ENCODE measurements at places on chromosomes 5 and 9. TPM values are rescaled to one million over a fixed set of nuclear protein-coding genes. Genes with fewer than 3 reads are reported as not detected.
A peak's percentile ranks its signal among the peaks of the same experiment; 100 is the strongest.

DNA sequence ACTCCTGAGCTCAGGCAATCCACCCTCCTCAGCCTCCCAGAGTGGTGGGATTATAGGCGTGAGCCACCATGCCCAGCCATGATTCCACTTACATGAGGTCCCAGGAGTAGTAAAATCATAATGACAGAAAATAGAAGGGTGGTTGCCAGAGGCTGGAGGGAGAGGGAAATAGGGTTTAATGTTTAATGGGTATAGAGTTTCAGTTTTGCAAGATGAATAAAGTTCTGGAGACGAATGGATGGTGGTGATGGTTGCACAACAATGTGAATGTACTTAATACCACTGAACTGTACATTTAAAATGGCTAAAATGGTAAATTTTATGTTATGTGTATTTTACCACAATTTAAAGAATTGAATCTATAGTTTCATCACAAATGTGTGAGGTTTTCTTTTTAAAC is 146.5 kb upstream of the ABCA1 start:
- no peak for DNase-seq

DNA sequence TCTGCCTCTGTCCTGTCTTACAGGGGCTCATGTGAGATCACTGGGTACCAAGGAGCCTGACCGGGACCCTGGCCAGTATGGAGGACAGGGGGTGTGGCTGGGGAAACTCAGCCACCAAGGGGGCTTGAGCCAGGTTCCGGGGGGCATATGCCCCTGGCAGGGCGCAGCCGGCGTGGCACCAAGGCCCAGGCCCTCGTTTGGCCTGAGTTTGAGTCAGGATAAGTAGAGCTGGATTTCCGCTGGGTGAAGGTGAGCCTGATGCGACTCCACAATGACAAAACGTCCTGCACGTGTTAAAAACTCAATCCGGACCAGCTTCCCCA is 616 bp upstream of the TSPAN17 start:
- DNase-seq: no peak

DNA sequence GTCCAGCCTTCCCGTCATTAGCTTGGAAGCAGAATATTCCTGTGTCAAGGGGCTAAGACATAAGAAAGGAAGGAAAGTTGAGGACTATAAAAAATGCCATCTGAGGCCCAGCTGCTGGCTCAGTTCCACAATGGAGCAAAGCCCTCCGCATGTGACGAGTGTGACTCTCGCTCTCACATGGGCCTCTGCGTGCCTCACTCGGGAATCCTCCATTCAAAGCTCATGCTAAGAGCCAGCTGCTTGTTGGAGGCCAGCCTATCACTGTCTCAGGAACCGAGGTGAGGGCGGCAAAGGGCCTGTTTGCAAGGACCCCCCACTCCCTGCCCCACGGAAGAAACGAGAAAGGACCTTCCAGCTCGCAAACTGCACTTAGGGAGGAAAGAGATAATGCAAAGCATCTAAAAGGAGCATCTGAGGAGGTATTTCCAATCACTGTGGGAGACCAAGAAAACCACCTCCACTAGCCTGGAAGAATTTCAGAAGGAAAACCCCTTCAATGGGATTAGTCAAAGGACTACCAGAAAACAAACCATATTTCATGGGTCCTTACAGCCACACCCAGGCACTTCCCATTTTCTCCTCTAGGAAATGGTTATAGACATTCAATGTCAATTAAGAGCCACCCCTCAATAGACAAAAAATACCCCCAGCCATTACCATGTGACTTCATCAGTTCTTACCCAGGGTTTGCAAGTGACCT is 95.3 kb downstream of the PRRT1B start:
- peak; percentile 69 for DNase-seq

Gene TEX48
- total RNA-seq: not detected

Gene ISL1
- total RNA-seq: not detected

All from A172 (cell line).